Astrocyte of the cerebellum (primary cell): ENCODE measurements at places on chromosomes 16 and 17.

- no peak for DNase-seq
Observed at GRCh38 chr17:10286324-10286723, 86.5 kb downstream of the MYH13 start.

GRCh38 chr17:63800783-63801182 is 26.4 kb upstream of the PSMC5 start:
- DNase-seq, result no peak

DNA sequence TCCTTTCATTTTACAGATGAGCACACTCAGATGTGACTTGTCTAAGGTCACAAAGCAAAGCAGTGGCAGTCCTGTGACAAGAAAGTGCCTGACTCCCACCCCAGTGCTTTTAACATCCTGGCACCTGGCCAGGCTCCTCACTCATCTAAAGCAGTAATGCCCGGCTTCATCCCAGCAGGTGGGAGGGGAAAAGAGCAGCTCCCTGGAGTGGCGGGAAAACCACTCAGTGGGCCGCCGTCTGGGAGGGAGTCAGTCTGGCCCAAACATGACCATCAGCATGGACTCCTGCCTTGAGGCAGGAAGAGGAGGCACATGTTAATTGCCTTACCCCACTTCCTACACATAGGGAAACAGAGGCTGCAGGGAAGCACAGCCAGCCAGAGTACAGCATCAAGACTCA is 2.6 kb downstream of the PCGF2 start:
- no peak for DNase-seq

GRCh38 chr17:44438636-44439035 is 49.2 kb upstream of the ITGA2B start:
- no peak for DNase-seq

DNA sequence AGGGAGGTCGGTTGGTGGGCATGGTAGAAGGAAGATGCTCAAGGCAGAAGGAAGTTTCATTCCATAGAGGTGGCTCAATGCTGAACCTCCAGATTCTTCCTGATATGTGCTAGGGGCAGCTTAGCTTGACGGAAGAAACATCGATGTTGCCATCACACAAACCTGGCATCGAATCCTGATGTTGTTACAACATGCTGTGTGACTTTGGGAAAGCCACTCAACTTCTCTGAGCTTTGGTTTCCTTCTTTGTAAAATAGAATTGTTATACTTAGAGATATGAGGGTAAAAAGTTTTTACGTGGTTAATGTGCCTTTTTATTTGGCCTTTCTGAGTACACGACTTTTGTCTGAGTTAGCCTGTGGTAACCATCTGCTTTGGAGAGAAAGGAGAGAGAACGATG is 287.9 kb downstream of the SHISA9 start:
- no peak for DNase-seq

DNA sequence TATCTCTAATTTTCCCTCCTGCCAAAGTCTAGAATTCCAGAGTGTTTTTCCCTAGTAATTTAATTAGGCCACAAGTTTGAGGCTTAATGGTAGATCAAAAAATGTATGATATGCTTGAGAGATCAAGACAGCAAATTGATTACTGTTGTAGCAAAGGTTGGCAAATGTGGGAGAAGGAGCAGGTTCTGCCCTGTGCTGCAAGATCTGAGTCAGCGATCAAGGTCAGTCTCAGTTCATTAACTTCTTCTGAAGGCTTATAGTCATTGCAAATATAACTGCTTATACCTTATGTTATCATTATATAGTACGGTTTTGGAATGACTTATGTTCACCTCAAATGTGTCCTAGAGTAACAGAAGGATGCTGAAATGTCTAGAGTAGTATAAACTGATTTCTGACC is 231.1 kb upstream of the TBX2 start:
- DNase-seq, result no peak

DNA sequence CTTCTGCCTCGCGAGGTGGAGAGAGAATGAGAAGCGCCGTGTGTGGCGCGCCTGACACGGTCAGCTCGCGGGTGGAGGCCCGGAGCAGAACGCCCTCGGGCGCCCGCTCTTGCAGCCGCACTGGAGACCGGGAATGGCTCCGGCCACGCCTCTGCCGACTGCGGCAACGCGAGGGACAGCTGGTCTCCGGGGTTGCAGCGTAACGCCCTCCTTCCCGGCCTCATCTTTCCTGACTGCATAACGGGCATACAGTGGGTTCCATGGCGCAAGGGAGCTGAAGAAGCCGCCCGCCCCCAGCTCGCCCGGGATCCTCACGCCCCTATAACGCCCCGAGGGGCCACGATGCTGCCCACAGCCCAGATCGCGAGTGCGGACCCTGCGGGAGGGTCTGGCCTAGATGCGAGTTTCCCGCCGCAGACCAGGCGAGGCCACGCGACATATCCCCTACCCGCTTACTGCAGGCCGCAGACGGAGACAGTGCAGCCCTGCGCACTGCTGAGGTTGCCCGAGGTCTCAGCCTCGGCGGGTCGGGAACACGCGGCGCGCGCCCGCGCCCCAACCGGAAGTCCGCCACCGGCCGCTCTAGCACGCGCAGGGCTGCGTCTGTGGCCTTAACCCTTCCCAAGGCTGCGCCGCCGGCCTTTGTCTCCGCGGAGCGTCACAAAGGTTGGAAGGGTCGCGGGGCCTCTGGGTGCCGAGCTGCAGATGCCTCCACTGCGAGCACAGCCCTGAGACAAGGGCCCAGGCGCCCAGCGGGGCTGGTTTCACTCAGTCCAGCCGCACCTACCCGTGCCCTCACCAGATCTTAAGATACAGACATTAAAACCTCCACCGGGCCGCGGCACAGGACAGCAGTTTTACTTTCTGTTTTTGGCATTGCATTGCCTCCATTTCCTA is 18.8 kb downstream of the BCL7C start:
- peak; percentile 56 for DNase-seq

- no peak for DNase-seq
Observed at GRCh38 chr17:35147375-35147905, at the start of gene UNC45B. UNC45B (plus strand) TSS chr17:35147817; CDS start chr17:35148264, 447 bp downstream.

DNA sequence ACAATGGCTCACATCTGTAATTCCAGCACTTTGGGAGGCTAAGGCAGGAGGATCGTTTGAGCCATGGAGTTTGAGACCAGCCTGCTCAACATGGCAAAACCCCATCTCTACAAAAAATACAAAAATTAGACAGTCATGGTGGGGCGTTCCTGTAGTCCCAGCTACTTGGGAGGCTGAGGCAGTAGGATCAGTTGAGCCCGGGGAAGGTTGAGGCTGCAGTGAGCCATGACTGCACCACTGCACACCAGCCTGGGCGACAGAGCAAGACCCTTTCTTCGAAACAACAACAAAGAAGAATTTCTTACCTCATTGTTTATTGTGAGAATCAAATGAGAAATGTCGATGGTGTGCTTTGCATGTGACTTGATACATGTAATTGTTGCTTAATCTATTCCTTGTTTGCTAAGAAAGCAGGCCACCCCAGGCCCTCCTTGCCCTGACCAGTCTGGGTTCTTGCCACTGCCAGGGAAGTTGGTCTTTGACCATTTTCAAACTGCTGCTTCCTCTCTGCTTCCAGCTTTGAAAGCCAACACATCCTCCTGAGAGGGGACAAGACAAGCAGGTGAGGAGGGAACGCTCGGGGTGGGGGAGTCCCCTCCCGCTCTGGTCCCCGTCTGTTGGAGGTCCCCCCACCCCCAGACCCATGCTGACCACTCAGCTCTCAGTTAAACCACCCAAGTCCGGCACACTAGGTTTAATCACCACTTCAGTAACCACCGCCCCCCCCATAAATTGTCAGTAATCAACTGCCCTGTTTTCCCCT is 47.3 kb upstream of the CPNE2 start:
- no peak for DNase-seq

DNA sequence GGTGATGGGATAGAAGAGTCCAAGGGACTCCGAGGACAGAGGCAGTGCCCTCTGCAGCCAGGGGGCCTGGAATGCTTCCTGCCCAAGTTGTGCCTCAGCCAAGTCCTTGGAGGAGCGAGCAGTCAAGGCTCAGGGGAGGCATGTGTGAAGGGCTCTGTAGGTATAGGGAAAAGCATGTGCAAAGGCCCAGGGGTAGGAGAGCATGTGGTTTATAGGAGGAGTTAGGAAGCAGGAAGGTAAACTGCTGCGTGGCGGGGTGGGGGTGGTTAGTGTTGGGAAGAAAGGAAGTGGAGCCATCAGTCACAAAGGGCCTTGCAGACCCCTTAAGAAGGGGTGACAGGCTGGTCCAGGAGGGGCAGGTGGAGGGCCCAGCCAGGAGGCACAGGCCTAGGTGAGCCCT is 7.2 kb downstream of the POLR3E start:
- no peak for DNase-seq

- no peak for DNase-seq
Observed at GRCh38 chr16:3879258-3879886, 1.1 kb downstream of the CREBBP start.
